T-helper 9 cell (primary cell): ENCODE measurements at places on chromosomes 13 and 19.
A peak's percentile ranks its signal among the peaks of the same experiment; 100 is the strongest.

- DNase-seq, result no peak
These were observed 10.6 kb downstream of the CALM3 start for GRCh38 chr19:46611776-46612175.

- DNase-seq, result no peak
These were observed 46.8 kb upstream of the CYP2A7 start for GRCh38 chr19:40928850-40929249.

- DNase-seq, result no peak
These were observed 398.9 kb upstream of the ZNF507 start for GRCh38 chr19:31946491-31946890.

DNA sequence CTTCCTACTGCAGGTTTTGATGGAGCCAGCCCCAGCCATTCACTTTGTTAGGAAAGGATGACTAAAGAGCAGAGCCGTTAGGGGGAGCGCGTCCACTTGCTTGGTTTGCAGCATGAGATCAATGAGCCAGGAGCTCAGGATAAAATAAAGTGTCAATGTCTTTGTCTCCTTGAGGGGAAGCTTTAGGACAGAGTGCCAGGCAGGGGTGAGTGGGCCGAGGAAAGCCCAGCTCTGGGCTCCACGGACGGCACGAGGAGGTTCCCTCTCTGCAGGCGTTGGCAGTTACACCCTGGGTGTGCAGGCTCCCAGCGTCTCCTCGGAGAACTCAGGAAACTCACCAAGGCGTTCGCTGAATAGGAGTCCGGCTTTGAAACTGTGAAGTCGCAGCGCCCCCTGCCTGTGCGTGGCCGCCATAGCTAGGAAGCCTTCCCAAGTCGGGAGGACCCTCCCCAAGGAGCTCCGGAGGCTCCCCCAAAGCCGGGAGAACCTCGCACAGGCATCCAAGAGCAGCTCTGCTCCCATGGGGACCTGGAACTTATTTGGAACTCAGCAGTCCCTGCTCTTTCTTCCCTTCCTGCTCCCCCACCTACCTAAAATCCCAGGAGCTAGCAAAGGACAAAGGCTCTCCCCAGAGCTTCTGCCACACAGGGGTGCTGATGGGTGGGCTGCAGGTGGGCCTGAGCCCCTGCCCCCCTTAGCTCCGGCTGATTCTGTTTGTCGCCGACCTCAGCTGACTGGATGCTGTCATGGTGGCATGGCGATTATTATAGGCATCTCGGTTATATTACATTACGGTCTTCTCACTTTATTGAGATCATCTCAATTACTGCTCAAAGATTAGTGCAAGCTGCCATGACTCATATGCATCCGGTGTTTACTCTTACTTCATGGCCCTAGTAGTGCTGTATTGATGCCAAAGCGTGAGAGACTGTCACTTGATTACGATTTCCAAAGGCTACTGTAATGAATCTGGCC is 34.4 kb downstream of the GSX1 start:
- DNase-seq, result peak; percentile 63

- DNase-seq, result no peak
These were observed 2.1 kb downstream of the GATAD2A start for GRCh38 chr19:19407633-19407930.

GRCh38 chr19:10112037-10112761 is 706 bp downstream of the P2RY11 start:
- DNase-seq, result peak; percentile 57

DNA sequence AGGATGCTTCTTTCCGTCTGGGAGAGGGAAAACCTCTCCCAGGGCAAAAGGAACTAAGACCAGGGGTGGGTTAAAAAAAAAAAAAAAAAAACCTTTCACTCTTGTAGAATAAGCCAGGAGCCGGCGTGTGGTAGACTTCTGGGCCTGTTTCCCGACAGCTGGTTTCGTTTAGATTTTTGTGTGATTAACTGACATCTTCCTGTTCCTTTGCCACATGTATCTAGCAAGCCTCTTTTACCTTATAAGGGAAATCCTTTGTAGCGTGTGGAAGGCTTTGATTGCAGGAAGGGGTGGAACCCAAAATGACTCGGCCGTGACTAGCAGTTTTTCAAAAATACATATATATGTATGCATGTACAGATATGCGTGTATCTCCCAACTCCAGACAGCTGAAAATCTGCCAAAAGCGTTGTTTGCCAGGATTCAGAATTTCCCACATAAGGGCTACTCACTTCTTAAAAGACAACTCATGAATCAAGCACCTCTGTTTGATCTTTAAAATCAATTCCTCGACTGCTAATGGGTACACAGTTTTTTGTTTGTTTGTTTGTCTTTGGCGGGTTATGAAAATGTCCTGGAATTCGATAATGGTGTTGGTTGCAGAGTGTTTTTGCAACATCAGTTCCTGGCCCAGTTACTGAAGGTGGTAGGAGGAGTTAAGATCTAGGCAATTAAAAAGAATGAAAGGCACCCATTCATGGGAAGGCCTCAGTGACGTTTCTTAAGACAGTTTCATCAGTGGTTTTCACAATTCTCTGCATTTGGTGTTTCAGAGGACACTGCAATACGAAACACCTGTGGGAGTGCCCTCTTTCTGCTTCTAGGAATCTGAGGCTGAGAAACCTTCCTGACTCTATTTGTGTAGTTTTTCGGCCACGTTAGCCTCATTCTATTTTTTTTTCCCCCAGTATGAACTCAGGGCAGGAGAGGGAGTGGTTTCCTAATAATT is 2.7 kb downstream of the TPM4 start:
- peak; percentile 55 for DNase-seq

- DNase-seq, result peak; percentile 7
These were observed 232.5 kb downstream of the SLC7A1 start for GRCh38 chr13:29362849-29363604.

GRCh38 chr13:111394211-111394922 is 73.9 kb downstream of the TEX29 start:
- DNase-seq, result no peak

- no peak for DNase-seq
These were observed 121.0 kb downstream of the AKAP11 start for GRCh38 chr13:42392716-42393572.

- no peak for DNase-seq
These were observed 523.7 kb upstream of the HTR2A start for GRCh38 chr13:47420568-47420967.

DNA sequence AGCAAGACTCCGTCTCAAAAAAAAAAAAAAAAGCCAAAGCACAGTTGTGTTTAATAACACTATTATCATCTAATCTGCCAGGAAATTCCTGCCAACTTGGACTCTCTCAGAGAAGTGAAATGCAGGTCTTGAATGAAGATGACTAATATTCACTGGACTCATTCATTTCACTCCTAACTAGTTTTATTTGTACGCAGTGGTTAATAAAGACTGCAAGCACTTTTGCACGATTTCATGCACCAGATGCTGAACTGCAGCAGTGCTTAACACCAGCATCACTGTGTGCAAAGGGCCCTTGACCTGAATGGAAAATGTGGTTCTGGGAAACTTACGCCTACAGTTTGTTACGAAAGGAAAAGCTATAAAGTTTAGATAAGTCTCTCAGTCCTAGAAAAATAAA is 63.3 kb downstream of the DHRS12 start:
- DNase-seq, result no peak

- DNase-seq, result no peak
These were observed 825.2 kb downstream of the SLITRK1 start for GRCh38 chr13:83057119-83057518.

DNA sequence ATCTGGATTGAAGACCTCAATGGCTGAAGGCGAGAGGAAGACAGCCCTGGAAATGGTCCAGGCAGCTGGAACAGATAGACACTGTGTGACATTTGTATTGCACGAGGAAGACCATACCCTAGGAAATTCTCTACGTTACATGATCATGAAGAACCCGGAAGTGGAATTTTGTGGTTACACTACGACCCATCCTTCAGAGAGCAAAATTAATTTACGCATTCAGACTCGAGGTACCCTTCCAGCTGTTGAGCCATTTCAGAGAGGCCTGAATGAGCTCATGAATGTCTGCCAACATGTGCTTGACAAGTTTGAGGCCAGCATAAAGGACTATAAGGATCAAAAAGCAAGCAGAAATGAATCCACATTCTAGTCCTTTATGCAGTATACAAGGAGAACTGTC is 1.2 kb downstream of the POLR1D start:
- no peak for DNase-seq

- no peak for DNase-seq
These were observed 255.7 kb upstream of the KLHL1 start for GRCh38 chr13:70363991-70364390.

DNA sequence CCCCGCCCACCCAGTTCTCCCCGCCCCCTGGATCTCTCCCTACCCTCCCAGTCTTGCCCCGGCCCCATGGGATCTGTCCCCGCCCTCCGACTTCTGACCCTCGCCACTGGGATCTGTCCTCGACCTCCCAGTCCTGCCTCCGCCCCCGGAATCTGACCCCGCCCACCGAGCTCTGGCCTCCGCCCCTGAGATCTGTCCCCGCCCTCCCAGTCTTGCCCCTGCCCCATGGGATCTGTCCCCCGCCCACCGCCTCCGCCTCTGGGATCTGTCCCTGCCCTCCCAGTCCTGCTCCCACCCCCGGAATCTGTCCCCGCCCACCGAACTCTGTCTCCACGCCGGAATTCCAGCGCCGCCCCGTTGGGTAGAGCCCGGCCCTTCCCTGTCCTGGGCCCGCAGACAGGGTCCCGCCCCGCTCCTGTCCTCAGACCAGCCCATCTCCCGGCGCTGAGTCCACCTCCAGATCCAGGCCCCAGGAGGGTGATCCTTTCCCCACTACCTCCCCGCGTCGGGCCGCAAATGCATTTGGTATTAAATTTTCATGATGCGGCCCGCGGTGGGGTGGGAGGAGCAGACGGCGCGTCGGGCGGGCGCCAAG is 1.5 kb upstream of the SLC17A7 start:
- peak; percentile 43 for DNase-seq

- peak; percentile 92 for DNase-seq
These were observed 8.5 kb upstream of the LILRB3 start for GRCh38 chr19:54231077-54231931.

DNA sequence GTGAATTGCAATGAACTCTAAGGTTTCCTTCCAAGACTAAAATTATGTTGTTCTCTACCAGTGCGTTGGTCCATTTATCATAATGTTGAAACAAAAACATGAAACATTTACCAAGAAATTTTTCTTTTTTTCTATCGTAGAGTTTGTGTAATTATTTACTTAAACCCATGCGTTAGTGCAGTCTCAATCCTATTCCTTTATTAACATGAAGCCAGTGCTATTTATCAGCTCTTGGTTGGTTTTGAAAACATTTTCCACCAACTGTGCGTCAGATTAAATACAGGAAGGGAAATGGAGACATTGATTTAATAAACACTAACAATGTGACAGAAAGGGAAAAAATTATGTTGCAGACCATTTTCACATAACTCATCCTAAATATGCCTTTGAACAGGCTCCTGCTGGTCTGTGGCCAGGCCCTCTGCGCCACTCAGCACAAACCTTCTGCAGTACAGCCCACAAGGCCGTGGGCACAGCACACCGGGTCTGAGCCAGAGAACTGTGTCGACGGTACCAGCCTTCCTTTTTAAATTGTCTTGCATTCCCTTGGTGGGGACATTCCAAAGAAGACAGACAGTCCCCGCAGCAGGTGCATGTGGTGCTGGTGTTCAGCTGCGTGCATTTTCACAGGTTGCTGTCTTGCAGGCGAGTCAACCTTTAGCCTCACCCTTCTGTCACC is 135.8 kb downstream of the SHISA2 start:
- no peak for DNase-seq

GRCh38 chr13:95020298-95020987 is 280.8 kb downstream of the ABCC4 start:
- DNase-seq, result no peak

DNA sequence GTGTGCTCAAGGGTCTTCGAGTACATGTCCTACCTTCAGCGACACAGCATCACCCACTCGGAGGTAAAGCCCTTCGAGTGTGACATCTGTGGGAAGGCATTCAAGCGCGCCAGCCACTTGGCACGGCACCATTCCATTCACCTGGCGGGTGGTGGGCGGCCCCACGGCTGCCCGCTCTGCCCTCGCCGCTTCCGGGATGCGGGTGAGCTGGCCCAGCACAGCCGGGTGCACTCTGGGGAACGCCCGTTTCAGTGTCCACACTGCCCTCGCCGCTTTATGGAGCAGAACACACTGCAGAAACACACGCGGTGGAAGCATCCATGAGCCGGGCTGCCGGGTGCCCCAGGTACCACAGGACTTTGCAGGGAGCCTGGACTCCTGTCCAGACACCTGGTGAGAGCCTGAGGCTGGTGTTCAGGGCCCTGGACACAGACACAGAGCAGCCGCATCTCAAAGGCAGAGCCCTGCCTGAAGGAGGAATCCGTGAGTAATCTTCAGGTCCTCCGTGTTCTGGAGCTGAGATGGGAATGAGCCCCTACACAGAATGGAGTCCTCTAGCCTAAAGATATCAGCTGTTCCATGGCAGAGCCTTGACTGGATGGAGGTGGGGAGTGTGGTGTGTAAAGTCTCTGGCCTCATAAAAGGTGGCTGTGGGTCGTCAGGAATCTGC is 1.5 kb downstream of the ZNF581 start:
- DNase-seq, result no peak

DNA sequence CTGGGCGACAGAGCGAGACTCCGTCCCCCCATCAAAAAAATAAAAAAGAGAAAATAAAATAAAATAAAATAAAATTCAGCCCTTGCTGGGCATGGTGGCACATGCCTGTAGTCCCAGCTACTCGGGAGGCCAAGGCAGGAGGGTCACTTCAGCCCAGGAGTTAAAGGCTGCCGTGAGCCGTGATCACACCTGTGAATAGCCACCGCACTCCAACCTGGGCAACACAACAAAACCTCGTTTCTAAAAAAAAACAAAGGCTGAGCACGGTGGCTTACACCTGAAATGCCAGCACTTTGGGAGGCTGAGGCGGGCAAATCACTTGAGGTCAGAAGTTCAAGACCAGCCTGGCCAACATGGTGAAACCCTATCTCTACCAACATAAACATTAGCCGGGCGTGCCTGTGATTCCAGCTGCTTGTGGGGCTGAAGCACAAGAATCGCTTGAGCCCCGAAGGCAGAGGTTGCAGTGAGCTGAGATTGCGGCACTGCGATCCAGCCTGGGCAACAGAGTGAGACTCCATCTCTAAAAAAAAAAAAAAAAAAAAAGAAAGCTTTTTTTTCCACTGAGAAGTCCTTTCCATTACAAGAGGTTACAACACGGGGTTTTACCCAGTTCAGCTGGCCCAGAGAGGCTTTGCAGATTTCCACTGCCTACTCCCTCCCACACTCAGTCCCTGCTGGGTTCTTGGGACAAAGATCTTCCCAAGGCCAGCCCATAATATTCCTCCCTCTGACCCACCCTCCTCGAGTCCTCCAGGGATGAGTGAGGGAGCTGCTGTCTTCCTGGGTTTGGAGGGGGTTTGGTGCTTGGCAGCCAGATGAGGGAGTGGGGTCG is 6.4 kb downstream of the ANGPTL4 start:
- no peak for DNase-seq
